ENCODE measurements at places on chromosomes 12 and 14.

DNA sequence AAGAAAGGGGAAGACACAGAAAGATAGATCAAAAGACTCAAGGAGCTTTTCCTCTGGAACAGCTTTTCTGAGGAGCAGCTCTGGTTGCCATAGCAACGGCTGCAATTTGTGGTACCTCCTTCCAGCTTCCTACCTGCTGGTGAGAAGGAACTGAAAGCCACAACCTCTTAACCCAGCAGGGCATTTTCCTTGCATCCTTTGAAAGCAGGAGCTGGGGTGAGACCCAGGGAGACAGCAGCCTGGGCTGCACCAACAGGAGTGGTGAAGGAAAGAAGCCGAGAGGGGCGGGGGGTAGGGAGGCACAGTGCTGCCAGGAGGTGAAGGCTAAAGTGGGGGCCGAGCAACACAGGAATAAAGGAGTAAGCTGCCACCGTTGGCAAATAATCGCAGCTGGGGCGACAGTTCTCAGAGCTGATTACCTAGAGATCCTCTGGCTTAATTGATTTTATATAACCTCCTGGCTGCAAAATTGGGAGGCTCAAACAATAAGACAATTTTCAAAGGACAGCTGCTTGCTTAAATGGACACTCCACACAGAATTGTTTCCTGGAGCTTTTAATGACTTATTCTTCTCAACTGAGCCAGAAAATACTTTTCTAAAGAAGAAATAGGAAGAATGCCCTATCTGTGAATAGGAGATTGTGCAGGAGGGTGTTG lies 129.4 kb downstream of the RPAP3 start:
- DNase-seq, result peak; percentile 76

DNA sequence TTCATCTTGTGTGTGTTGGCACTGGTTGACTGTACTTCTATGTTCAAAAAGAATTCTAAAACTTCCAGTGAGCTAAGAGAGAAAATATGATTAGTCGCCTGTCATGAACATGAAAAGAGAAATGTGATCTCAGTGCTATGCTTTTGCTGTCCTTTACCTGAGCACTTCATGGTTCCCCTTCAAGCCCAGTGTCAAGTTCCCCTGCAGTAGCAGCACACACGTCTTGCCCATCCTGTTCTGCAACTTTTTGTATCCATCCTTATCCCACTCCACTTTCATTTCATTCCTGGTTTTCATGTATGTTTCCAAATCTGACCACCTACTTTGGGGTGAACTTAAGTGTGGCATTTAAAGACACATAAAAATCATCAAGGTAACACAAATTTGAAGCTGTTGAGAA lies 848.0 kb upstream of the USP15 start:
- DNase-seq, result peak; percentile 37

GRCh38 chr14:32635061-32635719 lies 303.5 kb upstream of the NPAS3 start:
- no peak for DNase-seq

DNA sequence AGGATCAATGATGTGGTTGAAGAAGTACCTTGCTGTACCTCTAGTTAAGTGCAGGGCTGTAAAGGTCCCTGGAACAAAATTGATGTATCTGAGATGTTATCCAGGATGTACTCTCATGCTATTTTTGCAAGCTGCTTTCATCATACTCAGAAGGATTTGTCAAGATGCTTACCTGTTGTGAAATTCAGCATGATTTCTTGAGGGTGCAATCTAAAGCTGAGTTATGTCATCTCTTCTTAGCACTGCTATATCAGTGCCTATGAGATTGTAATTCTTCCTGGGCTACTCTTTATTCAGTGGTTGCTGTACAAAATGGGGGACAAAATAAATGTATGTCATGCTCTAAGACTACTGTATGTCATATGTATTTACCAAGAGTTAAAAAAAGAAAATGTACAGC lies 340.7 kb upstream of the LMO3 start:
- DNase-seq, result no peak

GRCh38 chr12:125169870-125170269 lies 104.6 kb downstream of the AACS start:
- no peak for DNase-seq

GRCh38 chr14:31269634-31270195 lies 62.1 kb upstream of the HECTD1 start:
- no peak for DNase-seq

GRCh38 chr12:6059221-6059620 lies 65.2 kb downstream of the VWF start:
- no peak for DNase-seq

DNA sequence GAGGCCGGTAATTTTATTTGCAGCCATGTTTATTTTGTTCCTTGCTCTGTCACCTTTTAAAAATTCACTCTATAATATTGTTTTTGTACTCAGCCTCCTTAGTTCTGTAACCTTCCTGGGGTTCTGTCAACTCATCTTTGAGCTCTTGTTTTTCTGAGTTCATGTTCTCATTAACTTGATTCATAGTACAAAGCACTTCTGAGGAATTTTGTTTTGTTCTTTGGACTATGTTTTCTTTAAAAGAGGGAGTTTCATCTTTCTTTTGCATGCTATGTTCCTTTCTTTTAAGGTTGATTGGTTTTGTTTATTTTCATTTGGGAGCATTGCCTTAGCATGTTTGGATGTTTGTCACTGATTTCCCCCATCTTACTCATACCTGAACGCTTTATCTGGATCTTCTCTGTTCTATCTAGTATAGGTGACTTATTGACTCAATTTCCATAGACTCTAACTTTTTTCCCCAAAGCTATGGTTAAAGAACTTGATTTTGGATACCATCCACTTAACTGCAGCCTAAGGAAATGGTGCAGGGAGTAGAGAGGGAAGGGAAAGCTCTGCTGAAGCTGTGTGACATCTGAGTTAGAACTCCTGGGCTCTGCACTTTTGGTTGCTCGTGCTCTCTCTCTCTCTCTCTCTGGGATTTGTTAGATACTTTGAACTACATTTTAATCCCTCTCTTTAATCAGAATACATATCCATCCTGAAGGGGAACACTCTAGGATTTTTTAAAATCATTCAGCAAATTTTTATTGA lies 268.5 kb downstream of the PAWR start:
- no peak for DNase-seq

DNA sequence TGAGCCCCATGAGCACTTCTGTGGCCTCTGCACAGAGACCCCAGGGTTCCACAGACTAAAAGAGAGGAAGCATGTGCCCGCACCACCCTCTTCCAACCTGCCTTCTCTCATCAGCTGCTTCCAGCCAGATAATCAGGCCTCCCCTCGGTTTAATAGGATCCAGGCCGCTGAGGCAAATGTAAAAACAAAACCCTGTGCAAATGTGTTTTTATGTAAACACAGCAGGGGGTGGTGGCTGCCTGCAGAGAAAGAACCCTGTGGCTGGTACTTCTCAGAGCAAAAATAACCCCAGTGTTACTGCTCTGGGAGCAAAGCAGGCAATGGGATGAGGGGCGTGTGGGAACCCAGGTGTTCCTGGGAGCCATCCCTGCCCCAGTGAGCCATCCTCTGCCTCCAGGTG lies 46.2 kb downstream of the WSCD2 start:
- peak; percentile 58 for DNase-seq

- no peak for DNase-seq
Measured at GRCh38 chr12:91620992-91621391, 438.4 kb upstream of the DCN start.

DNA sequence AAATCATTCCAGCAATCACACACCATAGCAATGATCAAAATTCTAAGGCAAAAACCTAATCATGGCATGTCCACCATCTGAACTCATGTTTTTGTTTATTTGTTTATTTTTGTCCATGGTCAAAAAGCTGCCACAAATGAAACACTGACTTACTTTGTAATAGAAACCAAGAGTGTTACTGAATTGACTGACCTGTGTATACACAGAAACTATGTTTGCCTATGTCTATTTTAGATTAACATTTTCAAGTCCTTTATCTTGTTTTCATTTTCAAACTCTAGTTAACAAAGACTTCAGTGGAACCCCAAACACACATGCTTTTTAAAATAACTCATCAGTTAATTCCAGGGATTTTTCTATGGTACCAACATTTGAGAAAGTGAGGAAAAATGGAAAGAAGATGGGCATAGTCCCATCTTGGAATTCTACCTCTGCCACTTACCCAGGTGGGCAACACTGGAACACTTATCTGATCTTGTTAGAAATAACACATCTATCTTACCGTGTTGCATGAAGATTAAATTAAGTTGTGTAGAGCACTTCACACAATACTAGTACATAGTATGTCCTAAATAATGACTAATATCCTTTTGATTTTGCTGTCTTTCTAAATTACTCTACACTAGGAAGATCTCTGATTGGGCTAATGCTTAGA lies 6.4 kb downstream of the LUM start:
- DNase-seq, result no peak

DNA sequence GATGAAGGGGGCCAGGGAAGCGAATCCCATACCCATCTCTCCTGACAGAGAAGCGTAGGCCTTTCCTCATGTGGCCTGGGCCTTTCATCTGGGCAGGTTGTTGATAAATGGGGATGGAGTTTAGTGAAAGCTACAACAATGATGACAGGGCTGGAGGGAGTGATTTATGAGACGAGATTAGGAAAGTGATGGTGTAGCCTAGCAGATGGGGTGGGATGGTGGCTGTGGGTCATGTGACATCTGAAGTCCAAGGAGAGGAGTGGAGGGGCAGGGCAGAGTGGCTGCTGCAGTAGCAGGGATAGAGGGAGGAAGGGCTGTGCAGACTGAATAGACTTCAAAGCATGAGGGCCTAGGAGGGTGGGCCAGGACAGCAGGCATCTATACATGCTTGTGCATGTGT lies 85.5 kb downstream of the ADCK1 start:
- no peak for DNase-seq

DNA sequence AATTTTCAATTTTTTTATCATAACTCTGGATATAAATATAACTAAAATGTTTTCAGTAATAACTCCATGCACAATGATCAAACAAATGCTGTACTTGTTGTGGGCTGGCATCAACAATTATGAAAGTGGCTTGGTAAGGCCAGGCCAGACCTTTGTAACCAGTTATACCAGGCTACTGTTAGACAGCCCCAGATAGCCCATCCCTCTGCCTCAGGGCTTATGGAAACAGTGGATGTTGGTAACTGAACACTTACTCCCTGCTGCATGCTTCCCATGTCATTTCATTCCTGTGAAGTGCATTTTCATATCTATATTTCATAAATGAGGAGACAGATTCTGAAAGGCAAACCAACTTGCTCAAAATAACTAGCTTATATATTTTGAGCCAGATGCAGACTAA lies 195.0 kb downstream of the SYT1 start:
- no peak for DNase-seq

DNA sequence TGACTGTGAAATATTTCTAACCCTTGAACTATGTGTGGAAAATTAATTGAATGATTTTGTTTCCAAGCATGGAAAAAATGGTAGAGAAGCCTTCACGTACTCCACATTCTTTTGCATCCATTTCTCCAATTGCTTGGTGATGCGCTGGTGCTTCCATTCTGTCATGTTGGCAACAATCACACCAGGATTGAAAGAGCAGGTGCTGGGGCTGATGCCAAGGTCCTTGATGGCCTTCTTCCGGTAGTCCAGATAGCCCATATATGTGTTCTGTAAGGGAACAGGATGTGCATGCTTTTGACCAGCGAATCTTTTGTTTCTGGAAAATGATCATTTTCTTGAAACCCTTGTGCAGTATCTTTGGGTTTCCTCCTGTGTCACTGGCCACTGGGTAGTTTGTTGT lies 28.6 kb downstream of the TDG start:
- no peak for DNase-seq

DNA sequence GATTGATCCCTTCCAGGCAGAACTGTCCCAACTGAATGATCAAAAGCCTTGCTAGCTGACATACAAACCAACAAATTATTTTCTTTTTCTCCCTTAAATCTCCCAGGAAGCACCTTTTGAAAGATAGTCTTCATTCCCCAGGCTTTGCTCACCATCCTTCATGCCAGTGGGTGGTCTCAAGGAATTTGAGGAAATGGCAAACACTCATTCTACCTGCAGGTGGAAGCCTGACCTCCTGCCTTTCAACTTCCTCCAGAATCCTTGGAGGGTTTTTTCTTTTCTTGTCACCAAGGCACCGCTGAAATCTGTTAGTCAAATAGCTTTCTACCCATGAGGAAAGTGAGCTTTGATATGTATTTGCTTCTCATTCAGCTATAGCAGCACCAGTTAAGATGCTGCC lies 128.5 kb downstream of the WIF1 start:
- peak; percentile 92 for DNase-seq

- DNase-seq, result no peak
Measured at GRCh38 chr12:46154221-46154985, 114.4 kb downstream of the SLC38A1 start.

- no peak for DNase-seq
Measured at GRCh38 chr14:39500253-39500652, 68.0 kb upstream of the FBXO33 start.

DNA sequence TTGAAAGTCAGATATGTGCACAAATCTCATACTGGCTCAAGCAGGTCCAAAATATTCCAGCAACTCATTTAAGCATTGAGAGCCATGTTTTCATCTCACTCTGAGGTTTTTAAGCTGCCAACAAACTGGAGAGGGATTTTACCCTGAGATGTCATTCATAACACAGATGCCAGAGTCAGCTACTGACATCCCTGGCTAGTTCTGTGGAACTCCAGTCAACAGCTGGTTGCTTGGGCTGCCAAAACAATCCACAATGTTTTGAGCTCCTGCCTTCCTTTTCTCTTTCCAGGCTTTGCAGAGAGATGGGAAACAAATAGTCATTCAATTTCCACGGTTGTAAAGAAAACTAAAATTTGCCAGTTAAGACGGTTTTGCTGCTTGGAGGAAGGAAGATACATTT lies 621.2 kb upstream of the FBXO33 start:
- DNase-seq, result peak; percentile 5

- DNase-seq, result no peak
Measured at GRCh38 chr12:41573445-41573844, 385.3 kb downstream of the PDZRN4 start.

- DNase-seq, result no peak
Measured at GRCh38 chr14:68297039-68297438, 477.5 kb downstream of the RAD51B start.

- no peak for DNase-seq
Measured at GRCh38 chr14:85883966-85884365, 354.0 kb downstream of the FLRT2 start.

DNA sequence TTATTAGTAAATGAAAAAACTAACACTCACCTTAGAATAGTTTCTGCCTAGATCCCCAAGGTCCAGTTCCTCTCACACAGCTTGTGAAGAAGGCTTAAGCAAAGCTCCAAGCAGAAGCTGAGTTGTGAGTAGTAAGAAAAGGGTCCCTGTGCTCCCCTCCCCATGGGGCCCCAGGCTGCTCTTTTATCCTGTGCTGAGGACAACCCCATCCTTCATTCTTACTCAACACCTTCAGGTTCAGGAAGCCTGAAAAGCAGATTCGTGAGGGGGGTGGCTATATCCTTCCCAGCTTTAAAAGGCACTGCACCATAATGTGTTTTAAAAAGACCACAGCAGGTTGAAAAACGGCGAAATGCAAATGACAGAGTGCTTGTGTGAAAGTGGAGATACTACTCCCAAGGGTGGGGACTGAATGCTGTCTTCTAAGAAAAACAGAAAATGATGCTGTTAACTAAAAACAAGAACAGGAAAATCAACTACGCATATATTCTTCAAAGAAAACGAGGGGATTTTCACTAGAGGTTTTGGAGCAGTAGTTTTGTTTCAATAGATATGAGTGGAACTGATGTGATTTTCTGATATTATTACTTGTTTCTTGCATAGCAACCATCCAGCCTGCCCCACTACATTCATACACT lies 182.7 kb downstream of the KTN1 start:
- DNase-seq, result no peak
